KBM-7 (cell line): ENCODE measurements at places on chromosomes 11 and 22.

GRCh38 chr11:69666261-69666660 is 8.9 kb downstream of the LTO1 start:
- DNase-seq, result no peak

- no peak for DNase-seq
These were observed 545 bp downstream of the FEN1 start for GRCh38 chr11:61793083-61793828.

- DNase-seq, result no peak
These were observed 8.2 kb downstream of the CAVIN3 start for GRCh38 chr11:6312106-6312505.

- DNase-seq, result no peak
These were observed 1.2 kb downstream of the TRABD start for GRCh38 chr22:50186761-50187523.

DNA sequence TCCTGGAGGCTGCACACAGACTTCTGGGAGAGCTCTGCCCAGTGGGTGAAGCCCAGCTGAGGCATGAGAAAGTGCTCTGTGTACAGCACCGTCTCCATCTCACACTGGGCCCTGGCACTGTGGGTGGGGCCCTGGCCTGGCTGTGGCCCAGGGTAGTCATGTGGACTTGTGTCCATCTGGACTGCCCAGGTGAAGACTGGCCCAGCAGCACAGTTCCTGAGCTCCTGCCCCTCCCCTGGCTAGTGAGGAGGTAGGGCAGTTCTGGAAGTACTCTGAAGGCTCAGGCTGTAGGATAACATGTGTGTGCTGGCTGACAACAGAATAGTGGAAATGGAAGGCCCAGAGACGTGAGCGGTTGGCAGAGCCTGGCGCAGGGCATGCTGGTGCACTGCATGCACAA is 35.4 kb downstream of the RSPH14 start:
- DNase-seq, result no peak

DNA sequence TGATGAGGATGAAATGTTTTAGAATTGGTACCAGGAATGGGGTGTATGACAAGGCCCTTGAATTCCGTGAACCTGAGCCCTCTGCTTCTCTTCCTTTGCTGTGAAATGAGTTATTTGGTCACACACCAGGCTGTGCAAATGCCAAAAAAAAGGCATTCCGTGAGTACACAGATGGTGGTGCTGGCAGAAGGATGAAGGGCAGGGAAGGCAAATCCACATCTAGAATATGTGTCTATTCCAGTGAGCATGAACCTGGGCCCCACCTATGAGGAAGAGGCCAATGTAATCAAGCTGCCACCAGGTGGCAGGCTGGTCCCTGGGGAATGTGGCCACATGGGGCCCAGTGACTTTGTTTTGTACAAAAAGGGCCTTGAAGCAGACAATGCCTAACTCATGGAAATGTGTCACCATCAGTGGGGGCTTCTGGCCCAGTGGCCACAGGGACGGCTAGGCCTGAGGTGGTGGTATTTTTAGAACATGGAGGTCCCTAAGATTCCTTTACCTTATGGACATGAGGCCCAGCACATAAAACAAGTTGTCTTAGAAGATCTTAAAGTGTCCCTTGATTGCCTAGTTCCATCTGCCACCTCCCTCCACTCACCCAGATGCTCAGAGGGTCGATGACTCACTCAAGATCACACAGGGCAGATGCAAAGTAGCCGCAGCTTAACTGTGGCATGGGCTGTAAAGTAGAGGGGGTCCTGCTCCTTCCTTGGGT is 3.9 kb upstream of the RNF215 start:
- DNase-seq, result peak; percentile 87

DNA sequence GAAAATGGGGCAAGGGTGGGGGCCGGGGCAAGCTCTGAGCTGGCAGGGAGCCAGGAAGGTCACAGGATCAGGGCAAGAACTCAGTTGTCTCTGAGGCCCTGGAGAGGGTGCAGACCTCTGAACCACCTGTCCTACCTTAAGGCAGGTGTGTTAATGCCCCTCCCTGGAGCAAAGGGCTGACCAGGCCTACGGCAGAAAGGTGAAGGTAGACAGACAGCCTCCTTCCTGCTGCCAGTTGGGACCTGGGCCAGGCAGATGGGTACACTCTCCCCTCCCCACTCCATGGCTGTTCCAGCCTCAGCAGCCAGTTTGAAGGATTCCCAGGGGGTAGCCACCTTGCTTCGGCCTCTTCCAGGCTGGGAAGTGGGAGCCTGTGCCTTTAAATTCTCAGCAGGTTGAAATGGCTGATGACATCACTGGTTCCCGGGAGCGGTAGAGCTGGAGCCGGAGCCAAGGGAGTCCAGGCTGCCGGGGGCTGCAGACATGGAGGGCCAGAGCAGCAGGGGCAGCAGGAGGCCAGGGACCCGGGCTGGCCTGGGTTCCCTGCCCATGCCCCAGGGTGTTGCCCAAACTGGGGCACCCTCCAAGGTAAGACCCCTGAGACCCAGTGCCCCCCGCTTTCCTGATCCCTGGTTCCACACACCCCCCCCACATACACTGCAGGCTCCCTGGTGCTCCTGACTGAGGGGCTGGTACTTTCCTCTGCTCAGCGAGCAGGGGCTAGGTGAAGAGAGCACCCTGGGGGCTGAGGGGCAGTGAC is at the start of gene INPP5J:
Gene INPP5J, plus strand, starts transcription at position 435 of the 760 bp plus-strand sequence. Its CDS starts 49 bp downstream, at position 484.
- no peak for DNase-seq

- DNase-seq, result no peak
These were observed 29.6 kb downstream of the METTL15 start for GRCh38 chr11:28137832-28138231.

DNA sequence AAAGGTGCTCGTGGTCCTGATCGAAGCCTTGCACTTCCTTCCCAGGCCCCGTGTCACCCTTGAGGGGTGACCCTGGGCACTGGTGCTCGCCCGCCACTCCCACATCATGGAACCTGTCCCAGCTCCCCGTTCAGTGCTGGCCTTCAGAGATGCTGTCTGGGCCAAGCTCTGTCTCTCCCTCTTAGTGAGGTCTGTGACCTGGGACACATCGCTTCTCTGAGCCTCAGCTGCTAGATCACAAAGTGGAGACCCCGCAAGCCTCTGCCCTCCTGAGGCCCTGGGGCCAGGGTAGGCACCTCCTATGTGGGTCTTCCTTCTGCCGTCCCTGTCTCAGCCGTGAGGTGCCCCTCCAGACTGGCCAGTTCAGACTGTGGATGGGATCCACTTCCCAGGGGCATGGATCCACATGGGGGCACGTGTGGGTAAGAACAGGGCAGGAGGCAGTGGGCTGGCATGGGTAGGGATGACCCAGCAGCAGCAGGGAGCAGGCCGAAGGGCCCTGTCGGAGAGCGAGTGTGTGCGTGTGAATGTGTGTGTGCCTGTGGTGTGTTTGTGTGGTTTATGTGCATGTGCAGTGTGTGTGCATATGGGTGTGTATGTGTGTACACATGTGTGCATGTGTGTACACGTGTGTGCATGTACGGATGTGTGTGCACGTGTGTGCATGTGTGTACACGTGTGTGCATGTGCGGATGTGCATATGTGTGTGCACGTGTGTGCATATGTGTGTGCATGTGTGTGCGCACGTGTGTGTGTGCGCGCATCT is 1073.7 kb downstream of the BRD1 start:
- DNase-seq, result no peak

DNA sequence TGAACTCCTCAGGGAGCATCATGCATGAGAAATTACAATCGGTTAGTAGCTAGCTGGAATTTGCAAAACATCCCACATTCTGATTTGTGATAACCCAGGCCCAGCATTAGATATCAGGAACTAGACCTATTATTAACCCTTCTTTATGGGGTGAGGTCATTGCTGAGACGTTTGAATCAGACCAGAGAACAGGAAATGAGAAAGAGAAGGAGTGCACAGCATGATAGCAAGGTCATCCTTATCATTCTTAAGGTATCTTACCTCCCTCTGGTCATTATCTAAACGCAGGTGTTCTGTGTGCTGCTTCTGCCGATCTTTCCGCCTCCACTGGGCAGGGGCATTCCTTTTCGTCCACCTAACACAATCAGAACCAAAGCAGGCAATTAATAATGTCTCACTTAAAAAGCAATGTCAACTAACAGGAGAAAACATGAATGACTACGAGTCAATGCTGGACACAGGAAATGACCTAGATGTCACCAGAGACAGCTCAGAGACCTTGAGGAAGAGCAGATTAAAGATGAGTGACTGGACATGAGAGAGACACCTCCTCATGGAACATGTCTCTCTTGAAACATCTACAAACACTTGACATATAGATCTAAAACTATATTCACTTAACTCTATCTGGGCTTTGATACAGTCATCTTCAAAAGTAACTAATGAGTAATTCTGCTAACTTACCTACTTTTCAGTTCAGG is 78.3 kb upstream of the SCUBE2 start:
- no peak for DNase-seq

GRCh38 chr11:2380807-2381350 is 3.8 kb downstream of the CD81 start:
- no peak for DNase-seq

- no peak for DNase-seq
These were observed 637 bp upstream of the ZBTB16 start for GRCh38 chr11:114058871-114059277.

DNA sequence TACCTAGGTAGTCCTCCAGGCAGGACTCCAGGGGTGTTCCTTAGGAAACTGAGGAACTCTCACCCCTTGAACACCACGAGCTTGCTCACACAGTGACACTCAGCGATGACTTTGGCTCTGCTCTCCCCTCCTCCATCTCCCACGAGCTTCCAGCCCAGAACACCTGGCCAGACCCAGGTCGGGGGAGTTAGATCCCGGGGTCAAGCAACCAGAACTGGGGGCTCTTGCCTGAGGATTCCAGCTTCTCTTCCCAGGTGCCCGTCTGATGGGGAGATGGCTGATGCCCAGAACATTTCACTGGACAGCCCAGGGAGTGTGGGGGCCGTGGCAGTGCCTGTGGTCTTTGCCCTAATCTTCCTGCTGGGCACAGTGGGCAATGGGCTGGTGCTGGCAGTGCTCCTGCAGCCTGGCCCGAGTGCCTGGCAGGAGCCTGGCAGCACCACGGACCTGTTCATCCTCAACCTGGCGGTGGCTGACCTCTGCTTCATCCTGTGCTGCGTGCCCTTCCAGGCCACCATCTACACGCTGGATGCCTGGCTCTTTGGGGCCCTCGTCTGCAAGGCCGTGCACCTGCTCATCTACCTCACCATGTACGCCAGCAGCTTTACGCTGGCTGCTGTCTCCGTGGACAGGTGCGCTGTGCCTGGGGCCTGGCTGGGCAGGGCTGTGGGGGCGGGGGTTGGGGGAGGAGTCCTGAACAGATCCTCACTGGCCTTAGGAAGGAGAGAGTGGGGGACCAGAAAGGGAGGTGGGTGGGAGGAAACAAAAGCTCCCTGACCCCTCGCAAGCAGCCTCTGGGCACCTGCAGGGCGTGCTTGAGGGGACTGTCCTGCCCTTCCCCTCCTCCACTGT is at the start of gene GALR3:
Gene GALR3, plus strand, starts transcription at position 249 of the 852 bp plus-strand sequence. Its CDS starts 25 bp downstream, at position 274.
- no peak for DNase-seq

- no peak for DNase-seq
These were observed 43.0 kb downstream of the MAPK1 start for GRCh38 chr22:21824445-21824912.

- DNase-seq, result no peak
These were observed 100.8 kb downstream of the ALX4 start for GRCh38 chr11:44208976-44209603.

GRCh38 chr11:102850973-102851745 is 7.8 kb upstream of the MMP3 start:
- no peak for DNase-seq

GRCh38 chr11:81070948-81071347 is 1630.1 kb upstream of the TENM4 start:
- DNase-seq, result peak; percentile 55

DNA sequence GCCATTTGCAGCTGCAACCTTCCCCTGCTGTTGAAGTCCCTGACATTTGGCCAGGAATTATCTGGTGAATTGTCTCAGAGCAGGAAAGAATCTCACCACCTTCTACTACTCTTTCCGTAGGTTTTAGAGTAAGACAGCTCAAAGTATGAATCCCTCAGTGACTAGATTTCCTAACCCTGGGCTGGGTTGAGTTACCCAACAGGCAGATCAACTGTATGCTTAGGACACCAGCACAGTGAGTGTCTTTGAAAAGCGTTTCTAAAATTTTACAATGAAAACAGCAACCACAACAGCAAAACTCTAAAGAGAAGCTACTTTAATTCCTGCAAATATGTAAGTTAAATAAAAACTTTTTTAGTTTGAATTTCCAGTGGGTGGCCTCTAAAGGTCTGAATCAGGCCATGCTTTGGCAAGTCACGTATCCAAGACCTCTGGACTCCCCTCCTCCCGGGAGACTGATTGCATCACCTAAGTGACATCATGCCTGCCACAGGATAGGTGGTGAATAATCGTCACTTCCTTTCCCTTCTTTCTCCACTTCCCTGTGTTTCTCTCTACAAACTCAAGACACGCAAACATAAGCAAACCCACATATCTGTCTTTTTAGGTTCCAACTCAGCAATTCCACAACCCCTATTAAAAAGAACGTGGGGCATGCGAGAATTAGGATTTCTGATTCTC is 7.8 kb downstream of the OR8B12 start:
- no peak for DNase-seq

DNA sequence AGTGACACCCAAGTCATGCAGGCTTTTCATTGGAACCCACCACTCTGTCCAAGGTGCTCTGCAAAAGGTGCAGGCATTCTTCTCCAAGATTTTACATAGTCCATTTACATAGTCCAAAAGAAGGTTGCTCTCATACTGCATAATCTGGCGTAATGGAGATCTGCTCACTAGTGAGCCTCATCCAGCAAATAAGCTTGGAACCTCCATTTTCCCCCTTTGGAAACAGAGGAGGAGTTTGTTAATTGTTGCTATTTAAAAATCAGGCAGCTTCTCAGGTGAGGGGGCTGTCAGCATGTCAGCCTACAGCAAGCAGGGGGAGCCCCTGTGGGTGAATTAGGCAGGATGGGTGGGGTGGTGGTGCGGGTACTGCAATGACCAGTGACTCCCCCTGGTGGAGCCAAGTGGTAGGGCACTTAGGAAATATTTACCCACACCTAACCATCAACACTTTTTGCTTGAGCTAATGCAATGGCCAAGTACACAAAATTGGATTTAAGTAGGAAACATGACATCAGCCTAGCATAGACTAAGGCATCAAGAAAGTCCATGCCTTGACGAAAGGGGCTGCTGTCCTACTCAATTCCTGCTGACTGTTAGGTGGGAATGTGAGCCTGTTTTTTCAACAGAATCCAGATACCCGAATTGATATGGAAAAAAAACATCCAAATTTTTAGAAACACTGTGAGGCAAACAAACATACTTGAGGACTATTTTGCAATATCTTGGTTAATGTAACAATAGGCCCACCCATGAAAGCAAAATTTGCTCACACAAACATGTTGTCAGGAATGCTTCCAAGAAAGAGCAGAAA is 64.5 kb downstream of the AMBRA1 start:
- DNase-seq, result no peak
